ENCODE measurements at places on chromosomes 13 and 19.

DNA sequence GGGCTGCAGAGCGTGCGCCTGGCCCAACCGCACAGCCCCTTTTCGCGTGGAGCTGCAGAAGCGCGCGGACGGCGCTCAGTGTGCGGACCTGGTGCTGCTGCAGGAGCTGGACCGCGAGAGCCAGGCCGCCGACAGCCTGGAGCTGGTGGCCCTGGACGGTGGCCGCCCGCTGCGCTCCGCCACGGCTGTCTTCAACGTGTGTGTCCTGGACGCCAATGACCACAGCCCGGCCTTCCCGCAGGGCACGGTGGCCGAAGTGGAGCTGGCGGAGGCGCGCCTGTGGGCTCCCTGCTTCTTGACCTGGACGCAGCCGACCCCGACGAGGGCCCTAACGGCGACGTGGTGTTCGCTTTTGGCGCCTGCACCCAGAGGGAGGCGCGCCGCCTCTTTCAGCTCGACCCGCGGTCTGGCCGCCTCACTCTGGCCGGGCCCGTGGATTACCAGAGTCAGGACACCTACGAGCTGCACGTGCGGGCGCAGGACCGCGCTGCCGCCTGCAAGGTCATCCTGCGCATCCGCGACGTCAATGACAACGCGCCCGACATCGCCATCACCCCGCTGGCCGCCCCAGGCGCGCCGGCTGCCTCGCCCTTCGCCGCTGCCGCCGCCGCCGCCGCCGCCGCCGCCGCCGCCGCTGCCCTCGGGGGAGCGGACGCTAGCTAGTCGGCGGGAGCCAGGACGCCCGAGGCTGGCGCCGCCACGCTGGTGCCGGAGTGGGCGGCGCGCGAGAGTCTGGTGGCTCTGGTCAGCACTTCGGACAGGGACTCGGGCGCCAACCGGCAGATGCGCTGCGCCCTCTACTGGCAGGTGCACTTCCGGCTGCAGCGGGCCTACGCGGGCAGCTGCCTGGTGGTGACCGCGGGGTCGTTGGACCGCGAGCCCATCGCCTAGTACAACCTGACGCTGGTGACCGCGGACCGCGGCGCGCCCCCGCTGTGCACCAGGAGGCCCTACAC is 172.2 kb downstream of the OLFM4 start:
- ATAC-seq = peak; percentile 72

DNA sequence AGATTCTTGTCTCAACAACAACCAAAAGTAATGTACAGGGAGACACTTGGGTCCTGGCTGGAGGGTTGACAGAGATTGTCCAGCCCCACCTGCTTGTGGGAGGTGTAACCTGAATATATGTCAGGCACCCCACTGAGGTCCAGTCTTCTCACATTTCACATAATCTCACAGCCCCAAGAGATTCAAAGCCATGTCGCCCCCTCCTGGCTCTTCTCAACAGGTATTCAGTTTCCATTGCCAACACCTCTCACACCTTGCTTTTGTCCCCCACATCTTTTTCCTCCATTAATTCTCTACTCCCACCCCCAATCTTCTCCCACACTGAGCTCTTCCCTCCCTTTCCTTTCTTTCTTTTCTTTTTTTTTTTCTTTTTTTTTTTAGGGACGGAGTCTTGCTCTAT is 11.2 kb downstream of the UNC13A start:
- ATAC-seq = no peak

GRCh38 chr13:101726681-101727080 is 274.2 kb downstream of the ITGBL1 start:
- ATAC-seq = no peak

GRCh38 chr19:17420475-17420924 is 653 bp downstream of the MVB12A start:
- ATAC-seq = peak; percentile 26

- ATAC-seq = peak; percentile 75
Observed at GRCh38 chr19:1455336-1456120, 5.6 kb downstream of the APC2 start.

DNA sequence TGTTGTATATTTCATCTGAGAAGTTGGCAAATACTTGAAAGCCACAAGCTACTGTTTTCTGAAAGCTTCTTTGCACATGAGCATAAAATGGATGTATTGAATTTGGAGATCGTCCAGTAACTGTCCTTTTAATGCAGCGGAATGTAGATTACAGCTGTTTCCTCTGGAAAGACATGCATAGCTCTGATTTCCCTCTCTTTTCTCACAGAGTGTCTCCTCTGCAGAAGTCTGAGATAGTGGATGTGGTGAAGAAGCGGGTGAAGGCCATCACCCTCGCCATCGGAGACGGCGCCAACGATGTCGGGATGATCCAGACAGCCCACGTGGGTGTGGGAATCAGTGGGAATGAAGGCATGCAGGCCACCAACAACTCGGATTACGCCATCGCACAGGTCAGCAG is 283.0 kb downstream of the SHISA2 start:
- no peak for ATAC-seq

DNA sequence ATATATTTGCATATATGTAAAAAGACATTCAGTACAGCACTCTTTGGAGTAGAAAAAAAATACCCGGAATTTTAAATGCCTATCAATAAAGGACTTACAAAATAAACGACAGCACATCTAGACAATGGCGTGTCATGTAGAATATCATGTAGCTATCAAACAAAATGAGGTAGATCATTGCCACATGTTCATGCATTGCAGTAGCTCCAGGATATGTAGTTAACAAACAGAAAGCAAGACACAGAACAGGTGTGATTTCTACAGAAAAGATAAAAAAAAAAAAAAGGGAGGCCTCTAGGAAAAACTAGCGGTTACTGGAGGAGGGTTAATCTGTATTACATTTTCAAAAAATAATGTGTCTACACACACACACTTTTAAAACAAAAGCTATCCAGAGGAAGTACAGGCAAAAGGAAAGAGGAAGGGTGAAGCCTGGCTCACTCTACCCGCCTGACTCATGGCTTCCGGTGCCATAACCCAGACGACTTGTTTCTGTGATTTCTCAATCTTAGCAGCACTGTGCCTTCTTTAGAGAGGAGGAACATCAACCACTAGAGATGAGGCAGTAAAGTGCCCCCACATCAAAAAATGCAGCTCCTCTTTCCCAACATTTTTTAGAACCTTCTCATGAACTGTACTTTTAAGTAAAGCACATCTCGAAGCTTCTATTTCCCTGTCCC is 6.9 kb downstream of the KCTD12 start:
- peak; percentile 69 for ATAC-seq
